ENCODE measurements at places on chromosomes 1 and 21.

- no peak for DNase-seq
Measured at GRCh38 chr21:43905726-43906455, 40.9 kb downstream of the AGPAT3 start.

- DNase-seq, result peak; percentile 63
Measured at GRCh38 chr1:95650631-95651030, 416.6 kb downstream of the RWDD3 start.

GRCh38 chr1:24904731-24905354 is 25.2 kb downstream of the RUNX3 start:
- DNase-seq, result no peak

- no peak for DNase-seq
Measured at GRCh38 chr1:104797982-104798381, 1048.3 kb downstream of the AMY1C start.

- no peak for DNase-seq
Measured at GRCh38 chr1:221880182-221880581, 138.3 kb upstream of the DUSP10 start.

DNA sequence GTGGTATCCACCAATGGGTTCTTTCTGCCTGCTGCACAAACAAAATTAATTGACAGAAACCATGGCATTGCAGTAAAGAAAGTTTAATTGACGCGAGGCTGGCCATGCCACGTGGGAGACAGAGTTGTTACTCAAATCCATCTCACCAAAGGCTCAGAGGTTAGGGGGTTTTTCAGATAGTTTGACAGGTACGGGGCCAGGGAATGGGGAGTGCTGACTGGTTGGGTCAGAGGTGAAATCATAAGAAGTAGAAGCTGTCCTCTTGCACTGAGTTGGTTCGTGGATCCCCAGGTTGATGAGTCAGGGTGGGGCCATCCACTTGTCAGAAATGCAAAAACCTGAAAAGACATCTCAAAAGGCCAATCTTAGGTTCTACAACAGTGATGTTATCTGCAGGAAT is 941 bp upstream of the TBCE start:
- DNase-seq, result no peak

DNA sequence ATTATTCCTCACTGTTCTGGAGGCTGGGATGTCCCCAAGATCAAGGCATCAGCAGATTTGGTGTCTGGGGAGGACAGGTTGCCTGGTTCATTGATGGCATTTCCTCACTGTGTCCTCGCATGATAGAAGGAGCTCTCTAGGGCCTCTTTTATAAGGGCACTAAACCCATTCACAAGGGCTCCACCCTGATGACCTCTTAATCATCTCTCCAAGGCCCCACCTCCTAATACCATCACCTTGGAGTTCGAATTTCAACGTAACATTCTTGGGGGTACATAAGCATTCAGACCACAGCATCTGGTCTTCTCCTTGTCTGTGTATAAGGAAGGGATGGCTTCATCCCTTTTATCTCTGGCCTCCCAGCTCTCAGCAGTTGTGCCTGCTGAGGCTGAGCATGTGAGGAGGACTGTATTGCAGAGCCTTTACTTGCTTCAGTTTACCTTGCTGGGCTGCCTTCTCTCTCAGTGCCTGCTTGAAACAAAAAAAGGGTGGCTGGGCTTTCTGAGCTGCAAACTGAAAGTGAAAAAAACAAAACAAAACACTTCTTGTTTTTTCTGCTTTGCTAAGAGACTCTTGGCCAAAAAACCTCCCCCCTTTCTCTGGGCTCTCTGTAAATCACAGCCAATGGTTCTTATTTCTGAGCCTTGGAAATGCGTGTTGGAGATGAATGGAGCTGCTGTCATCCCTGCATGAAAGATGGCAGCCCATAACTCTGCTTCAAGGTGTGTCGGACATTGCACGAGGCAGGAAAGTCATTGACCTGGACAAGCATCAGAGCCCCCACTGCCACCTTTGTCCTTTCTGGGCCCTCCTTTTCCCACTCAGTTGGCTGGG is 75.8 kb downstream of the RHOU start:
- DNase-seq, result no peak

GRCh38 chr1:154955039-154955717 is 721 bp downstream of the PBXIP1 start:
- DNase-seq, result peak; percentile 61

- no peak for DNase-seq
Measured at GRCh38 chr21:31110430-31110829, 72.2 kb upstream of the KRTAP19-8 start.

- DNase-seq, result no peak
Measured at GRCh38 chr1:24717887-24718650, 27.2 kb upstream of the CLIC4 start.

DNA sequence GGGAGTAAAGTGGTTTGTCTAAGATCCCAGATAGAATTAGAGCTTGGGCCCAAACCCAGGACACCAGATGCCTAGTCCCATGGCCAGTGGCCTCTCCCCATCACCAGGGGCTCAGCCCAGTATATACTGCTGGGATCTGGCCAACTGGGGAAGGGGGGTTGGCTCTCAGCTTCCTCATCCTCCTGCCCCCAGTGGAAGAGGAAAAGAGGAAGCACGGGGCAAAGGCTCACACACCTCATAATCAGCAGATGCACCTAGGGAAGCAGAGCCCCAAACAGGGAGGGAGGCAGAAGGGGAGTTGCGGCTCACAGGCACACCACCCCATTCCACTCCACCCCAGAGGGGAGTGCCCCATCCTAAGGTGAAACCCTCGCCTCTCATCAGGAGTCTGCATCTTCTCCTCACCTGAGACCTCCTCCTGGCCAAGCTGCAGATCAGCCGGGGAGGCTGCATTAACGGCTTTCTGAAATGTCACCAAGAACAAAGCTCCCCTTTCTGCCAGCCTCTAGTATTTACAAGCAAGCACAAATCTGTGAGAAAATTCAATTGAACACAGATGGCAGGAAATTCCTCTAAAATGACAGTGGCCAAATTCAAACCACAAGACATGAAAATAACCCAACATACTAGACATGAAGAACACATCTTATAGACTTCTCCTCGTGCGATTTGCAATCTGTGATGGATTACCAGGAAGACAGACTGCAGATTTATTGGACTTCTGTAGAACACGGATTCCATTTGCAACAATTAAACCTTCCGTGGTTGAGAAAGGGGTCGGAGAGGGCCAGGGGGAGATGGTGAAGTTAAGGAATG is 82.8 kb downstream of the GLIS1 start:
- DNase-seq, result peak; percentile 93

- DNase-seq, result no peak
Measured at GRCh38 chr1:163191301-163191700, 11.4 kb downstream of the RGS5 start.

DNA sequence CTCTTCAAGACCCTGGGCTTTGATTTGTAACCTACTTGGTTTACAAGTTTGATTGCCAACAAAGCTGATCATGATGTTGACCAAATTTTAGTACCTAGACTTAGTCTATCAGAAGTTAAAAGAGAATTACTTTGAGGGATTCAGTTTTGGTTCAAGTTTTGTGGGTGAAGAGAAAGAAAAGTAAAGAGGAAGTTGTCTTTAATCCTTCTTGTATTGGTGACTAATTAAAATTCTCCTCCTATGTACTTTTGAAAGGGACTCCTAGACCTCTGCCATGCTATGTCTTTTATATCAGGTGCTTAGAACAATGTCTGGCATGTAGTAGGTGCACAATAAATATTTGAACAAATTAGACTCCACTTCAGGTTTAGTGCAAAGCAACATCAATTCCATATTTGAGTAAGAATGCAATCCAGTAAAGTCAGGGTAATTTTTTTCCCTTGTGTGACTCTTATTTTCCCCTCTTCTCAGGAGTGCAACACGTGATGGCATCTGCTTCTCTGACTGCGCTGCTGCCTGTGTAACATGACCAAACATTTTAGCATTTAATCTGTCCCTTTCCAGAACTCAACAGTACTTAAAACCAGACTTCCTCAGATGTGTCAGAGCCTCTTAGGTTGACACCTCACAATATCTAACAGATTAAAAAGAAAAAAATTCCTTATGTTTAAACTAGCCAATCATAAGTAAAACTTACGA is 41.1 kb upstream of the KCNQ4 start:
- DNase-seq, result peak; percentile 33

GRCh38 chr21:16942703-16943102 is 570.1 kb upstream of the CXADR start:
- DNase-seq, result peak; percentile 7

DNA sequence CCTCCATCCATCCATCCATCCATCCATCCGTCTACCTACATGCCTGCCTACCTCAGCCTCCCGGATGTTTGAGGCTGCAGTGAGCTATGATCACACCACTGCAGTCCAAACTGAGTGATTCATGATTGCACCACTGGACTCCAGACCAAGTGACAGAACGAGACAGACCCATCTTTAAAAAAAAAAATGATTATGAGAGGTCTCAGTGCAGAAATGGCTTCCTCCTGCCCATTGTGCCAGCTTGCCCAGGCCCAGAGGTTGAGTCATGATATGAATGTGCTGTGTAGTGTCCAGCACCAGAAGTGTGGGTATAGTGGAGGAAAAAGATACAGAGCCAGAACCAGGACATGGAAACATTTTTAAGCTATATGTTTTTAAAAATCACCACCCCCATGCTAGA is 149.9 kb downstream of the KIF26B start:
- no peak for DNase-seq

- DNase-seq, result no peak
Measured at GRCh38 chr1:95778217-95778616, 544.2 kb downstream of the RWDD3 start.

DNA sequence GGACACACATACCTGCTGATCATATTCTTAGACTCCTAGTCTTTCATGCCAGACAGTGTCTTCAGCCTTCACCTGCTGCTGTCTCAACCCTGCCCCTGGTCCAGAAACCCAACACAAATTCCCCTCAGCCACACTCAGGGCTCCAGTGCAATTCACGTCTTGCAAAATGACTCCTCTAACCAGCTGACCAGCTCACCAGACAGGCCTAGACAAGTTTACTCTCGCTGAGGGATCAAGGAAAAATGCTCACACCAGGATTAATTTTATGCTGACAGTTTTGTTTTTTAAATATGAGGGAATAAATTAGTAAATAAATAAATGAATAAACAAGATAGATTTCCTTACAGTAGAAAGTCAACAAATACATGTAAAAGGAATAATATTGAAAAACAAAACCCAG is 28.5 kb downstream of the CCDC185 start:
- no peak for DNase-seq

GRCh38 chr1:98702976-98703375 is 41.5 kb downstream of the SNX7 start:
- DNase-seq, result peak; percentile 59

GRCh38 chr1:51551848-51552296 is 32.8 kb upstream of the EPS15 start:
- DNase-seq, result no peak

DNA sequence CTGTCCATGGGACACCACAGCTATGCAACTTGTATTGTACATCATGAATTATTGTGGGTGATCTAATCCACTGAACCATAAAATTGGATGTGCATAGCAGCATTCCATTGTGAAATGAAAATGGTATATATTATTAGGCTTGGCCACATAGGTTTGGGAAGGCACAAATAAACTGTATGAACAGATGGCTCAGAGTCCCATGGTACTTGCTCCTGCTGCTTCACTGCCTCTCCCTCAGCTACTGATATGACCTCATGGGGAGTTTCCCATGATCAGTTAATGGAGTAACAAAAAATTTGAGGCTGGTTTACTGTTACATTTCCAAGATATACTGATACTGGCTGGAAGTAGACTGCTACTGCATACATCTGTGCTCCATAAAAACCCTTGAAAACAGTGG is 152.7 kb upstream of the NEGR1 start:
- DNase-seq, result peak; percentile 8

DNA sequence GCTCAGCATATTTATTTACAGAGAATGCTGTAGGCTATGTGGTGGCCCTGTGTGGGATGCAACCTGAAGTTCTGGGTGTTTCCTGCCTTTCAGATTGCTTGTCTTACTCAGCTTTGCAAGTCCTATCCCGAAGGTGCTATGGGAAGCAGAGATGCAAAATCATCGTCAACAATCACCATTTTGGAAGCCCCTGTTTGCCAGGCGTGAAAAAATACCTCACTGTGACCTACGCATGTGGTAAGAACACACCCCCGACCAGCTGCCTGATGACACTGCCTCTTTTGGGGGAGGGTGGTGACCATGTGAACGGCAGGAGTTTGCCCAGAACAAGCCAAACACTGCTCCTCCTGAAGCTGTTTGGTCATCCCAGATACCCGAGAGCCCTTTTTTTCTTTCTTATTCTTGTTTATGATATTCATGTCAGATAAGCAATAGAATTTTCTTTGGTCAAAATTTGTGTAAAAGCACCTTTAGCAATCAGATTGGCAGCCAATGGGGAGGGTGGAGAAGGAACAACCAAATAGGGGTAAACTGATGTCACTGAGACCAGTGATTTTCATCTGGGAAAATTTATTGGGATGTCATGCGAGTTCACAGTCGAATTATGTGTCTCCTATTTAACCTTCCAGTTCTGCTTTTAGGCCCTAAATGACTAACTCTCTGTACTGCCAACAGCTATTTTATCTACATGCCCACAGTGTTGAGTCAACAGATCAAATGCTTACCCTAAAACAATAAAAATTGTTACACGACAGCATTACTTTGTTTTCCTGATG is 82.6 kb downstream of the EVA1C start:
- DNase-seq, result peak; percentile 44

DNA sequence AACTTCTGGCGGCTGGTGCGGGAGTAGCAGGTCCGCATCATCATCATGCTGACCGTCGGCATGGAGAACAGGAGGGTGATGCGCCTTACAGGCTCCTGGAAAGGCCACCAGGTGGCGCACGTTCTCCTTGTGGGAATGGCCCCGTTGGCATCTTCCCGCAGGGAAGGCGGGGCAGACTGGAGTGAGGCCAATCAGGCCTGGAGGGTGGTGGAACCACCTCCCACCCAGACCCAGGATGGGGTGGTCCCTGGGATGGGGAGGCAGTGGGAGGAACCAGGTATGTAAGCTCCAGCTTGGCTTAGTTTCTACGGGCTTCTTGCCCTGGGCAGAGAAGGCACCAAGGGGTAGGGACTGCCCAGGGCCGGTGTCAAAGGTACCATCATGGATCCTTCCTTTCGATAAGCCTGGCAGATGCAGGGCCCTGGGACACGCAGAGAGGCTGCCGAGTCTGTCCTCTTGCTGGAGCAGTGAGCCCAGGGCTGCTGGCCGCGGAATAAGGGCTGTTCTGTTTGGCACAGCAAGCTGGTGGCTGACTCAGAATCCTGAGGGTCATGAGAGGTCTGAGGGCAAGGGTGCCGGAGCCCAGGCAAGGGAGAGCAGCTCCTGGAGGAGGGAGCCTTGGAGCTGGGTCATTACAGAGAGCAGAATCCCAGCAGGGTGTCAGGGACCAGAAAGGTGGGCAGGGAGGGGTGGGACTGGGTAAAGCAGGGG is 8.7 kb upstream of the LGR6 start:
- DNase-seq, result peak; percentile 83

GRCh38 chr1:201750934-201751333 is 78.0 kb upstream of the IPO9 start:
- DNase-seq, result peak; percentile 86

- no peak for DNase-seq
Measured at GRCh38 chr1:29821605-29822004, 585.3 kb downstream of the PTPRU start.

- DNase-seq, result no peak
Measured at GRCh38 chr1:75554870-75555269, 56.0 kb downstream of the SLC44A5 start.

- no peak for DNase-seq
Measured at GRCh38 chr1:22971611-22972405, 858 bp downstream of the LACTBL1 start.

Measured in fibroblast of skin of right biceps (primary cell).